ENCODE measurements at places on chromosomes 12 and 14.

DNA sequence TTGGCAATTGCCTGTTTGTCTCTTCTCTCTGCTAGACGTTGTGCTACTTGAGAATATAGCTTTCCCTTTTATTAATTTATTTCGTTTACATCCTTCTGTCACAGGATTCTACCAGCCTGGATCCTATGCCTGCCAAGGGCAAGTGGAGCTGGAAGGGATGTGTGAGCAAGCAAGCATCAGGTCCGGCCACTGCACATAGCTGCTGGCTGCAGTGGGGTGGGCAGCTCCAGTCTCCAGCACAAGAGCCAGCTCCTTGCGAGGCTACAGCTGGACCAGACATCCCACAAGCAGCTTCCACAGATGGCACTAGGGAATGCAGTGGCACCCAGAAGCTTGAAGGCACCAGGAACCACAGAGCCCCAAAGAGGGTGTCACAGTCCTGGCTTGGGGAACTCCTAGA lies 225.0 kb downstream of the KCNC2 start:
- no peak for DNase-seq

GRCh38 chr14:88168498-88169165 lies 154.4 kb downstream of the KCNK10 start:
- peak; percentile 69 for DNase-seq

DNA sequence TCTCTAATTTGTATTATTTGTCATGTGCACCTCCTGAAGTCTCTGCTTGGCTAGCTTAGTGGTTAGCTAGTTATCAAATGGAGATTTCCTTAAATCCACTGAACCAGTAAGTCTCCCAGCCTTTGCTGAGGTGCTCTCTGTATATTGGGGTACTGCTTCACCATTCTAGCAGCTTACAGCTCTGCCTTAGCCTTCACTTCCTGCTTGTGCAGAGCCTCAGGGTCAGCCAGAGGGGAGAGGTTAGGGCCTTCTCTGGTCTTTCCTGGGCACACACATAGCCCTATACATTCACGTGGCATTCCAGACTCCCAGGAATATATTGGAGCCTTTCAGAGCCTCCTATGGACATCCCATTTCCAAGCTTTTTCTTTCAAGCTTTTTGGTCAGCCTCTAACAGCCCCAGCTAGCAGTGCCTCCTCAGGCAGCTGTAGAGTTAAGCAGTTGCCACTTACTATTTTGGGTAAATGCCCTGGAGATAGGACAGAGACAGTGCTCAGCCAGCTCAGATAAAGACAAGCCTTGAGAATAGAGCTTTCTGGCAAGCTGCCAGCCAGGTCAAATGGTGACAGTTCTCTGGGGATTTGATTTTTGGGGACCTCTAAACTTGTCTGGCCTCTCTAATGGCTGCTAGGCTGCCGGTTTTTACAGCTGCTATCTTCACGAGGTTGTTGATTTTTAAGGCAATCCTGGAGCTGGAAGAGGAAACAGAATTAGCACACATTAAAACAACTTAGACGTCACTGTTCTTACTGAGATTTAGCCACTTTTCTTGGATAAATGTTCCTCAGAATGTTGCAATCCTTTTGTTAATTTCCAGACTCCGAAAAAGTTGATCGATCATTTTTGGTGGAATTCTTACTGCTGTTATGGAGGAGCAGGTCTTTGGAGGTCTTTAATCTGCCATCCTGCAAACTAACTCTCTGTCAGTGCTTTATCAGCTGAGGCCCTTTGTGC lies 32.9 kb downstream of the FBXW8 start:
- no peak for DNase-seq

DNA sequence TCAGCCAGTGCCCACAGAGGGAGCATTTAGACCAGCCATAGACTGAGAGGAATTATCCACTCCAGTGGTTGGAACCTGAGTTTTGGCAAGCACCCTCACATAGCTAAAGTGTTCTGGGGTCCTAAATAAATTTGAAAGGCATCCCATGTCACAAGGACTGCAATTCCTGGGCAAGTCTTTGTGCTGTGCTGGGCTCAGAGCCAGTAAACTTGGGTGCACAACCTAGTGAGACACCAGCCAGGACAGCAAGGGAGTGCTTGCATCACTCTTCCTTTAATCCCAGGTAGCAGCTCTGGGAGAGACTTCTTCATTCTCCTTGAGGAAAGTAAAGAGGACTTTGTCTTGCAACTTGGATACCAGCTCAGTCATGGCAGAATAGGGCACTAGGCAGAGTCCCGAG lies 142.0 kb upstream of the FSCB start:
- DNase-seq: no peak

DNA sequence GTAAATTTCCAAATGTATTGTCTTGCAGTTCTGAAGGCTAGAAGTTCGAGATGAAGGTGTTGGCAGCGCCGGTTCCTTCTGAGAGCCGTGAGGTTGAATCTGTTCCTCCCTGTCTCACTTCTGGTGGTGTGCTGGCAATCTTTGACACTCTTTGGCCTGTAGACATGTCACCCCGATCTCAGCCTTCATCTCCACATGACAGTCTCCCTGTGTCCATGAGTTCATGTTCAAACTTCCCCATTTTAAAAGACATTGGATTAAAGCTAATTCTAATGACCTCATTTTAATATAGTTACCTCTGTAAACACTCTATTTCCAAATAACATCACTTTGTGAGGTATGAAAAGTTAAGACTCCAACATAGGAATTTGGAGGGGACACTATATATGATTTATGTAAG lies 4.1 kb upstream of the RBM19 start:
- DNase-seq: no peak

GRCh38 chr14:57171363-57171762 lies 97.3 kb downstream of the EXOC5 start:
- no peak for DNase-seq

DNA sequence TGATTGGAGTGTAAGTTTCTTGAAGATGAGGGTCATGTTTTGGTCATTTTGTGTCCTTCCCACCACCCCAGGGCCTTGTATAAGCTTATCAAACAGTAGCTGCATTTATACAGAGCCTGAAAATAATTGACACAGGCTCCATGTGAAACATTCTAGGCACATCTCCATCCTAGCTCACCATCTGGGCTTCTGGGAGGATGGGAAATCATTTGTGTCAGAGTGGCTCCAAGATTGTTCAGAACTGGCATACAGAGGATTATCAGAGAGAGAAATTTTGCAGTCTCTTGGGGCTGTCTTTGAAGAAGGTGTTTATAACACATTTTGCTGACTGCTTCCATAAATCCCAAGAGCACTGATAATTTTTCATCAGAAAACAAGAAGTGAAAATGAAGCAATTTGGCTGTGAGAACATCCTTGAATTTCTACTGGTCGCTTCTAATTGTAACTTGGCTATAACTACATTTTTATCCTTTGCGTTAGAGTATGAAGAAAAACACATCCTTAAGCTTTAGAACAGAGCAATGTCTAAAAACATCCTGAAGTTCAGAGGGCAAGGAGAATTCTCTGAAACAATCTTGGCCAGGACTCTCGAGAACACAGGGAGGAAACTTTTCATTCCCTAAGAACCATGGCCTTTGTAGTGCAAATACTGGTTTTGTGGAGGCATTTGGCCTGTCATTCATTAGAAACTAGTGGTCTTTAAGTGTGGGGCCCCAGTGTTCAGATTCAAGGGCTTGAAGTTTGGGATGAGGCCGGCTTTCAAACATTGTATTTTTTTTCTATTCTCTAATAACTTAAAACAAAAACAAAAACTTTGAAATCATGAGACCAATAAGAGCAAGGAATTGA lies 151.1 kb downstream of the DACT1 start:
- DNase-seq: no peak

- DNase-seq: no peak
These were observed 26.3 kb downstream of the ETFBKMT start for GRCh38 chr12:31685801-31686200.

DNA sequence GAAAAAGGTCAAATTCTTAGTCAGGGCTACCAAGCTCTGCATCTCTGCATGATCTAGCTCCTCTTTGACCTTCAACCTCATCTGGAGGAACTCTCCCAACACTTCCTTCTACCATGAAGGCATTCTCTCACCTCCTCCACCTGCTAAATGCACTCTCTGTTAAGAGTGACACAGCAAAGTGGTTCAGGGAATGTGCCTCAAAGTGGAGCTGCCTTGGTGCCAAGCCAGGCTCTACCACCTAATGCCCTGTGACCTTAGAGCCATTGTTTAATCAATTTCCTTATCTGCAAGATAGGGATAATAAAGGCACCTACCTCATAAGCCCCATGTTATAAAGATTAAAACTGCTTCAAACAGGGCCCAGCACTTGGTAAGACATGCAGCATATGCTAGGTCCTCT lies 236.7 kb downstream of the ANO2 start:
- DNase-seq: no peak

DNA sequence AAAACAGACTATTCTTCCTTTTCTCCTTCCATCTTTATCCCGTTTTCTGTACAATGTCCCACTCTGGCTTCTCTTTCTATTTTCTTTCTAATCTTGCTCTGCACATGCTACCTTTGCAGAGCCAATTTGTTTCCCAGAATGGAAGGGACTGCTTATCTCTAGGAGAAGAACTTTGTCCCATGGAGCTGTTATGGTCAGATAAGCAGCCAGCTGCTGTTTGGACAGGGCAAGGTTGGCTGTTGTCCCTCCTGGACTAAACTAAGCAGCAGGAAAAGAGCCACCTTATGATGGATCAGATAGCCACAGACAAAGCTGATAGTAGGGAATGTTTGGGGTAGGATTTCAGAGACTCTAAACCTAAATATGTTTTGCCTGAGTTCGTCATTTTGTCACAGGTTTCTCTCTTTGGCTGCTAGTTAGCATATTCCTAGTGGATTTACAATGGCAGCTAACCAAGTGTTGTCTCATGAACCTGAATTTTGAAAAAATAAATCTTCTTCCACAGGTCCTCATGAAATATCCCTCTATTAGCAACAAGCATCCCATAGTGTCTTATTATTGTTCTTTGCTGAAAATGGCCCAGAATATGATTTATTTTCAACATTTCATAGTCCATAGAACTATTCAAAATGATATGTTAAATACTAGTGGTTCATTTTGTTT lies 262.8 kb downstream of the SLC16A7 start:
- DNase-seq: no peak

- DNase-seq: no peak
These were observed 139.5 kb upstream of the OTX2 start for GRCh38 chr14:56949828-56950227.

DNA sequence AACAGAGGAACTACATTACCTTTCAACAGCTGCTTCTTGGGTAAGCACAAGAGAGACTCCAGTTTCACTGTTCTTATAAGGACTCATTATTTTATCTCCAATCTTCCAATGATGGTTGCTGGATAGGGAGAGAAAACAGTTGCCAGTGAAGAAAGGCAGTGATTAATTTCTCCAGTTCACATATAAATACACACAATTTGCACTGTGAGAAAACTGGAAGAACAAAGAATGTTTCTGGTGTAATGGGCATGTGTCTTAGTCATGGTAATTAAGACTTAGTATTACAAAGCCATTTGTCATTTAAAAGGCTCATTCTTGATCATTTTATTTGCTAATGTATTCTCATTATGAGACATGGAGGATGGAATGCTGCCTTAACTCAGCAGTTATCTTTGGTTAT lies 78.0 kb upstream of the FAR2 start:
- no peak for DNase-seq

GRCh38 chr12:101745481-101745880 lies 6.2 kb upstream of the SYCP3 start:
- no peak for DNase-seq

GRCh38 chr14:53409289-53409688 lies 256.2 kb upstream of the DDHD1 start:
- DNase-seq: no peak

- DNase-seq: no peak
These were observed 3.7 kb downstream of the ANKRD13A start for GRCh38 chr12:110002676-110003515.

- no peak for DNase-seq
These were observed 40.2 kb downstream of the SH2B3 start for GRCh38 chr12:111445726-111446581.

DNA sequence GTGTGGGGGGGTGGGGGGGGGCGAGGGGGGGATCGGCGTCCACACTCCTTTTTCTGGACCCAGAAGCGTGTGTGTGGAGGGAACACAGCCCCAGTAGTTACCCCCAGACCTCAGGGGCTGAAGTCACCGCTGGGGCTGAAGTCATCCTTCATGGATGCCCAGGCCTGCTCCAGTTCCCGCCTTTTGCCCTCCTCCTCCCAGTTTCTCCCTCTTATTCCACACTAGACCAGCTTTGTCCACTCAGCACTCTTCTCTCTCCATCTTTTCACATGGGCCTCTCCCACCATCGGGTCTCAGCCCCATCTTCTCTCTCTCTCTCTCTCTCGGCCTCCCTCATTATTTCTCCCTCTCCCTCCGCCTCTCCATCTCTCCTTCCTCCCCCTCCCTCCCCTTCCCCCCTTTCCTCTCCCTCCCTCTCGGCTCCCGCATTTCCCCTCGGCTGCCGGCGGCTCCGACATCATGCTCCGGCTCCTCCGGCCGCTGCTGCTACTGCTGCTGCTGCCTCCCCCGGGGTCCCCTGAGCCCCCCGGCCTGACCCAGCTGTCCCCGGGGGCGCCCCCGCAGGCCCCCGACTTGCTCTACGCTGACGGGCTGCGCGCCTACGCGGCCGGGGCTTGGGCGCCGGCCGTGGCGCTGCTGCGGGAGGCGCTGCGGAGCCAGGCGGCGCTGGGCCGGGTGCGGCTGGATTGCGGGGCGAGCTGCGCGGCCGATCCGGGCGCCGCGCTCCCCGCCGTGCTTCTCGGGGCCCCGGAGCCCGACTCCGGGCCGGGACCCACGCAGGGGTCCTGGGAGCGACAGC lies at the start of gene P3H3:
Gene P3H3 (plus strand): TSS at position 426 of the 799 bp plus-strand sequence. CDS start 34 bp downstream, at position 460.
- no peak for DNase-seq

- DNase-seq: no peak
These were observed 52.1 kb downstream of the KICS2 start for GRCh38 chr12:64170024-64170423.

DNA sequence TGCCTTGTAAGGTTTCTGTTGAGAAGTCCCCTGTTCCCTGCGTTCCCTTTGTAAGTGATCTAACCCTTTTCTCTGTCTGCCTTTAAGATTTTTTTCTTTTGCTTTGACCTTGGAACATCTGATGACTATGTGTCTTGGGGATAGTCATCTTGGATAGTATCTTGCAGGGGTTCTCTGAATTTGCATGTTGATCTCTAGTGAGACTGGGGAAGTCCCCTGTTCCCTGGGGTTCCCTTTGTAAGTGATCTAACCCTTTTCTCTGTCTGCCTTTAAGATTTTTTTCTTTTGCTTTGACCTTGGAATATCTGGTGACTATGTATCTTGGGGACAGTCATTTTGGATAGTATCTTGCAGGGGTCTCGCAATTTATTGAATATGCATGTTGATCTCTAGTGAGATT lies 38.2 kb upstream of the TMX1 start:
- no peak for DNase-seq

DNA sequence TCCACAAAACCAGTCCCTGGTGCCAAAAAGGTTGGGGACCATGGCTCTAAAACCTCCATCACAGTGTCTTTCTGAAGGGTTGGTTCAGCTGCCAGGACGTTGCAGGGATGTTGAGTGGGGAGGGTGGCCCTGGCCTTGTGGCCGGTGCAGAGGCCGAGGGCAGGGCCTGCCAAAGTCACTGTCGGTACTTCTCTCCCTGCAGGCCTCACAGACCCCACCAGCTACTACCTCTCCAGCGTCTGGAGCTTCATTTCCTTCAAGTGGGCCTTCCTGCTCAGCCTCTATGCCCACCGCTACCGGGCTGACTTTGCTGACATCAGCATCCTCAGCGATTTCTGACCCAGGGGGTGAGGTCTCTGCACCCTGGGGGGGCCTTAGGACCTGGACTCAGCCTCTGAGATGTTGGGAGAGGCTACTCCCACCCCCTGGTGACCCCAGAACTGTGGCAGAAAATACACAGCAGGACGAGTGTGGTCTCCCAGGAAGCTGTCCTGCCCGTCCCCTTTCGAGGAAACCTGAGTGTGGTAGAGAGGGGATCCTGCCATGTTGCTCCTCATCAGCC lies 7.0 kb downstream of the SLC48A1 start:
- no peak for DNase-seq
